ENCODE measurements at places on chromosomes 1 and 21. TPM values are rescaled to one million over a fixed set of nuclear protein-coding genes. Genes with fewer than 3 reads are reported as not detected.

GRCh38 chr1:7373251-7373650, 397.8 kb upstream of the VAMP3 start:
- H3K36me3 ChIP-seq, result no peaks in the 10 kb centered on the region
- no peak for DNase-seq
- peaks cover 15% of the 10 kb centered on the region for H3K27me3 ChIP-seq
- no peak overlapping the region for H3K4me3 ChIP-seq

DNA sequence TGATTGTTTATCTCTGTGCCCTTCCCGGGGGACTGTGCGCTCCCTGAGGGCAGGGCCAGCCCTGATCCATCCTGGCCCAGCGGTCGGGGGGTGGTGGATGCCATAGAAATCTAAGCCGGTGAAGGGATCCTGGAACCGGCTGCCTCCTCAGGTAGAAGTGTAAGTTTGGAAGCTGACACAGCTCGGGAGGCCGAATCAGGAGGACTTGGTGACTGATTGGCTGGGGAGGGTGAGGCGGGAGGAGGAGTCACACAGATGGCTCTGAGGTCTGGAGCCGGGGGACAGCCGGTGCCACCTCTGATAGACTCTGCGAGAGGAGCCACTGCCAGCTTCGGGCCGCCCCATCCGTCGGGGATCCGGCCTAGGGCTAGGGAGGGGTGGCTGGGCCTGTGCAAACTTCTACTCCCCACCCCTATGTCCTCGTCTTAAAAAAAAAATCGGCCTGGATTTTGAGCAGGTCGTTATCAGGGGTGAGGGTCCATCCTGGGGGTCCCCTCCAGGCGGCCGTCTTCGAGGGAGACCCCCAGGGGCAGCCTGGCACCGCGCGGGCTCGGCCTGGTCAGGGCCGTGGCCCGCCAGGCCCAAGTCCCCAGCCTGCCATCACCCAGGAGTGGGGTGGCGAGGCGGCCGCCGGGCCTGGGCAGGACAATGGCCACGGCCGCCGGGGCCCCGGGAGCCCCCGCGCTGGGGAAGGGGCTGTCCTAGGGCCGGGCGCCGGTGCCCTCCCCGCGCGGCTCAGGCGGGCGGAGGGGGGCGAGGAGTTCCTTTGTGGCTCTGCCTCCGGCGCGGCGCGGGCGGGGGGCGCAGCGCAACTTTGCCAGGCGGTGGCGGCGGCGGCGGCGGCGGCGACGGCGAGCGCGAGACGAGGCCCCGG, 708 bp upstream of the ZNF362 start:
- H3K27me3 ChIP-seq, result no peaks in the 10 kb centered on the region
- DNase-seq, result peak; percentile 12
- peaks cover 9% of the 10 kb centered on the region for H3K4me1 ChIP-seq
- H3K36me3 ChIP-seq, result no peaks in the 10 kb centered on the region

- peak overlapping the region; percentile 79 for H3K27ac ChIP-seq
- no peaks in the 10 kb centered on the region for H3K27me3 ChIP-seq
- peak; percentile 41 for DNase-seq
- H3K4me3 ChIP-seq, result peak overlapping the region; percentile 52
These were observed 27.4 kb downstream of the HIVEP3 start for GRCh38 chr1:41891199-41891896.

GRCh38 chr1:18293291-18293690, 185.7 kb downstream of the IGSF21 start:
- H3K4me1 ChIP-seq, result no peaks in the 10 kb centered on the region
- no peaks in the 10 kb centered on the region for H3K36me3 ChIP-seq
- H3K27me3 ChIP-seq, result peaks cover 48% of the 10 kb centered on the region
- DNase-seq, result no peak
- H3K4me3 ChIP-seq, result no peak overlapping the region

GRCh38 chr1:233412812-233413211, 85.3 kb downstream of the MAP3K21 start:
- H3K4me3 ChIP-seq, result no peak overlapping the region
- no peak for DNase-seq
- H3K27me3 ChIP-seq, result no peaks in the 10 kb centered on the region

DNA sequence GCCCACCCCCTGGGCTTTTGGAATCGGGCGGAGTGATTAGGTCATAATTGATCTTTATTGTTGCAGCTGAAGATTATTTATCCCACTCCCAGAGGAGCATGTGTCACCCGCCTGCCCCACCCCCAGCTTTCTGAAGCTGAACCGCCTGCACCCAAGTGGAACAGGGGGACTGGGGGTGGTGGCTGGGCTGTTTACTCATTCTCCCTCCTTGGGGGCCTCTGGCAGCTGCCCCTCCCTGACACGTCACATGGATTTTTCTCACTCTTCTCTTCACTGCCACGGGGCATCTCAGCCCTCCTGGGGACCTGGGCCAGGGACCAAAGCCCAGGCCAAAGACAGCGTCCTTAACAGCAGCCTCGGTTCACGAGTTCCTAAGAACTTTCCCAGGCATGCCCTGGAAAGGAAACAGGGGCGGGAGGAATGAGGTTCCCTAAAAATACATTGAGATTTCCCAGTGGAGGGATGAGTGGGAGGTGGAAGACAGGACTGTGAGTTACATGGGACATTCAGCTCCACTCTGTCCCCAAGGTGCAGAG, 31.6 kb upstream of the SOX13 start:
- no peaks in the 10 kb centered on the region for H3K27me3 ChIP-seq
- H3K36me3 ChIP-seq, result no peaks in the 10 kb centered on the region
- H3K4me1 ChIP-seq, result no peaks in the 10 kb centered on the region
- no peak overlapping the region for H3K27ac ChIP-seq

DNA sequence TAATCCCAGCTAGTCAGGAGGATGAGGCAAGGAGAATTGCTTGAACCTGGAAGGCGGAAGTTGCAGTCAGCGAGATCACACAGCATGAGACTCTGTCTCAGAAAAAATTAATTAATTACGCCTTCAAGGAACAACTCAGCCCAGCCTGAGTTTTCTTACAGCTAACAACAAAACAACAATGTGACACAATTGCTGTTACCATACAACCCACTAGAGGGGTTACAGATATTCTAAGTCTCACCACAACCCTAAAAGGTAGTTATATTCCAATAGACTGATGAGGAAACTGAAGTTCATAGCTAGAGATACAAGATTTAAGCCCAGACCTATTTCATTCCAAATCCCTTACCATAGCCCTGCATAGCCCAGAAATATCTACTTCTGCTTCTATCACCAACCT, 2.9 kb upstream of the LRRC8C start:
- H3K27ac ChIP-seq, result peak overlapping the region; percentile 26
- no peak for DNase-seq
- no peaks in the 10 kb centered on the region for H3K27me3 ChIP-seq
- peaks cover under 1% of the 10 kb centered on the region for H3K36me3 ChIP-seq

GRCh38 chr1:52186449-52186848, 44.6 kb downstream of the ZFYVE9 start:
- no peaks in the 10 kb centered on the region for H3K4me1 ChIP-seq
- H3K27me3 ChIP-seq, result no peaks in the 10 kb centered on the region
- H3K4me3 ChIP-seq, result no peak overlapping the region
- no peaks in the 10 kb centered on the region for H3K36me3 ChIP-seq
- no peak overlapping the region for H3K27ac ChIP-seq
- no peak for DNase-seq

- DNase-seq, result no peak
- H3K27ac ChIP-seq, result no peak overlapping the region
- H3K4me3 ChIP-seq, result no peak overlapping the region
- no peaks in the 10 kb centered on the region for H3K36me3 ChIP-seq
These were observed 1404.4 kb upstream of the PRMT6 start for GRCh38 chr1:105652109-105652508.

- no peaks in the 10 kb centered on the region for H3K36me3 ChIP-seq
- H3K27ac ChIP-seq, result no peak overlapping the region
- no peak for DNase-seq
- no peak overlapping the region for H3K4me3 ChIP-seq
- no peaks in the 10 kb centered on the region for H3K27me3 ChIP-seq
These were observed 6.3 kb downstream of the TAF5L start for GRCh38 chr1:229619614-229620013.

GRCh38 chr1:56533197-56533596, 46.2 kb downstream of the PLPP3 start:
- no peaks in the 10 kb centered on the region for H3K4me1 ChIP-seq
- peaks cover 3% of the 10 kb centered on the region for H3K27me3 ChIP-seq
- H3K27ac ChIP-seq, result no peak overlapping the region
- no peak overlapping the region for H3K4me3 ChIP-seq

- no peaks in the 10 kb centered on the region for H3K27me3 ChIP-seq
- H3K4me1 ChIP-seq, result no peaks in the 10 kb centered on the region
- H3K27ac ChIP-seq, result no peak overlapping the region
- H3K36me3 ChIP-seq, result no peaks in the 10 kb centered on the region
- H3K4me3 ChIP-seq, result no peak overlapping the region
These were observed 38.4 kb downstream of the NEK2 start for GRCh38 chr1:211637066-211637465.

GRCh38 chr1:16053781-16054502, 10.4 kb downstream of the CLCNKB start:
- no peaks in the 10 kb centered on the region for H3K36me3 ChIP-seq
- no peak for DNase-seq

- DNase-seq, result no peak
- H3K4me1 ChIP-seq, result no peaks in the 10 kb centered on the region
- H3K27ac ChIP-seq, result no peak overlapping the region
- H3K27me3 ChIP-seq, result no peaks in the 10 kb centered on the region
These were observed 232.9 kb downstream of the TPR start for GRCh38 chr1:186142159-186142558.

DNA sequence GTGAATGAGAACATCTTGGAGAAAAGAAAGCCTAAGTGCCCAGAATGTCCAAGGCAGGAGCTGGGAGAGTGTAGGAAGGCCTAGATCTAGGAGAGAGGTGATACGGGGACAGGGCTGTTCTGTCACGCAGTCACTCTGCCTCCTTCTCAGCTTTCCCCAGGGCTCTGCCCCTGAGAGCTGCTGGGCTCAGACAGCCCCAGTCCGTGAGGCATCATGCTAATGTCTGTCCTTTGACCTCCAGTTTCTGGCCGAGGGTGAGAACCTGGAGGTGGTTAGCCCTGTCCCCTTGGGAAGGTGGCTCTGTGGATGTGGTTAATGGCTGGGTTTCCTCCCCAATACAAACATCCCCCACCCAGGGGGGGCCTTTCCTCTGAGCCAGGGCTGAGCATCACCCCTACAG, 63.2 kb downstream of the FAM163A start:
- no peaks in the 10 kb centered on the region for H3K36me3 ChIP-seq
- peaks cover 7% of the 10 kb centered on the region for H3K4me1 ChIP-seq
- no peak overlapping the region for H3K4me3 ChIP-seq
- H3K27me3 ChIP-seq, result peaks cover 29% of the 10 kb centered on the region
- DNase-seq, result no peak

GRCh38 chr1:98754176-98754575, 92.7 kb downstream of the SNX7 start:
- no peak overlapping the region for H3K27ac ChIP-seq
- no peaks in the 10 kb centered on the region for H3K36me3 ChIP-seq
- H3K4me3 ChIP-seq, result no peak overlapping the region
- H3K4me1 ChIP-seq, result no peaks in the 10 kb centered on the region
- no peaks in the 10 kb centered on the region for H3K27me3 ChIP-seq

- H3K36me3 ChIP-seq, result no peaks in the 10 kb centered on the region
- no peak for DNase-seq
- H3K27me3 ChIP-seq, result no peaks in the 10 kb centered on the region
- H3K27ac ChIP-seq, result no peak overlapping the region
These were observed 85.7 kb upstream of the ABCD3 start for GRCh38 chr1:94332516-94332915.

DNA sequence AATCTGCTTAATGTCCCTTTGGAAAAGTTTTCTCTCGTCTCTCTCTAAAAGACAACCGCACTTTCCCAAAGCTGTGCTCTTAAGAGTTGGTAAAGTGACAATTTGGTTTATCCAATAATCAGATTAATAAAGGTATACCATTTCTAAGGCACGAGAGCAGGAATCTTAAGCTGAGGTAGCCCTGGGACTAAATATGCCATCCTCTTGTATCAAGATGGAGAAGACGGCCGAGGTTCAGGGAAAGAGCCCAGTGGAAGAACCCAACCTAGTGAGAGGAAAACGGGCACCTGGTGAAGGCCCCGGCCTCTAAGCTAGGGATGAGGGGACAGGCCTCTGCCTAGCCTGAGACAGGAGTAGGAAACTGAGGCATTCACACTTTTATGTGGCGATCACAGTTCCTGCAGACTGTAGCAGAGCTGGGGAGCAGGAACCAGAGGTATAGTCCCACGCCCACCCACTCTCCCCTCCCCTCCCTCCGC, 334 bp upstream of the SARS1 start:
- H3K27me3 ChIP-seq, result no peaks in the 10 kb centered on the region
- H3K36me3 ChIP-seq, result no peaks in the 10 kb centered on the region
- peak overlapping the region; percentile 26 for H3K27ac ChIP-seq
- H3K4me1 ChIP-seq, result peaks cover 25% of the 10 kb centered on the region
- peak overlapping the region; percentile 99 for H3K4me3 ChIP-seq

GRCh38 chr1:116508984-116509980, 61.5 kb downstream of the CD58 start:
- H3K36me3 ChIP-seq, result no peaks in the 10 kb centered on the region
- no peaks in the 10 kb centered on the region for H3K27me3 ChIP-seq
- DNase-seq, result no peak
- H3K4me1 ChIP-seq, result peaks cover 13% of the 10 kb centered on the region
- H3K4me3 ChIP-seq, result no peak overlapping the region

DNA sequence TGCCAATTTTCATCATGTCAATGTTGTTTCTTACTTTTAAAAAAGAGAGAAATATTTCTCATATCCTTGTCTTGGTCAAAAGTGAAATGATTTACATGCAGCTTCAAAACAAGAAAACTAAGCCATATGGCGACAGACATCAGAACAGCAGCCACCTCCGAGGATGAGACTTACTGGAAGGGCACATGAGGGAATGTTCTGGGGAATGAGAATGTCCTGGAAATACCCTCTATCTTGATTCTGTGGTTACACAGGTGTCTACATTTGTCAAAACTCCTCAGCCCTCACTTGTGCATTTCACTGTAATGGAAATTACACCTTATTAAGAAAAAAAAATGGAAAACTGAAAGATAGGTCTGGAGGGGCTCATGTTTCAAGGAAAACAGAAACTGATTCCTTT, 14.2 kb upstream of the ECE1 start:
- no peak for DNase-seq
- peaks cover 64% of the 10 kb centered on the region for H3K4me1 ChIP-seq
- H3K27ac ChIP-seq, result no peak overlapping the region
- no peak overlapping the region for H3K4me3 ChIP-seq

DNA sequence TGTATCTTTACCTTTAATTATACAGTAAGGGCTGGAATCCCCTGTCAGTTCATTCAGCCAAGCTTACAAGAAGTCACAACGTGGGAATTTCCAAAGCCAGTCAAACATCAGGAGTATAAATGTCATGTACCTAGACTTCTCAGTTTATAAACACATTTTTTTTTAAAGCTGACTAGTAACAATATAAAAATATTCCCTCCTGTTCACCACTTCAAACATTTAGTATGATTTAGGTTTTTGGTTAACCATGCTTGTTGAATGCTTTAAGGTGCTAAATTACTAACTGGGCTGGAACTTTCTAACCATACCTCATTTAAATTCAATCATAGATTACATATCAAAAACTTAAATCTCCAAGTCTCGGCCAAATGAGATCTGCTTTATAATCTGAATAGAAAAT, 44.0 kb downstream of the JAK1 start:
- peaks cover 42% of the 10 kb centered on the region for H3K4me1 ChIP-seq
- H3K27me3 ChIP-seq, result no peaks in the 10 kb centered on the region
- no peak for DNase-seq
- H3K27ac ChIP-seq, result peak overlapping the region; percentile 35
- no peaks in the 10 kb centered on the region for H3K36me3 ChIP-seq

The MXRA8 gene
- 1.1 TPM for total RNA-seq

The RHOC gene
- 13.5 TPM for total RNA-seq

The VPS45 gene
- 28.4 TPM for total RNA-seq

The CACHD1 gene
- 2.2 TPM for total RNA-seq

The TLCD4 gene
- 0.09 TPM for total RNA-seq

The JAM2 gene
- total RNA-seq, result not detected

The ABCG1 gene
- total RNA-seq, result 39.2 TPM

The CD5L gene
- not detected for total RNA-seq

The KANK4 gene
- not detected for total RNA-seq

The OR2L2 gene
- total RNA-seq, result 0.07 TPM

The NECAP2 gene
- total RNA-seq, result 149 TPM

Data from T-cell (primary cell).